MV-4-11 (cell line): ENCODE measurements at places on chromosomes 3 and 15.
A peak's percentile ranks its signal among the peaks of the same experiment; 100 is the strongest.

- no peak for DNase-seq
These were observed 6.2 kb downstream of the CXCR6 start for GRCh38 chr3:45949432-45949831.

GRCh38 chr3:117195034-117195433 is 485.5 kb downstream of the TUSC7 start:
- DNase-seq = no peak

GRCh38 chr3:171876680-171877147 is 33.6 kb downstream of the TMEM212 start:
- DNase-seq = peak; percentile 48

- no peak for DNase-seq
These were observed 140.7 kb upstream of the NSMCE3 start for GRCh38 chr15:29410338-29410737.

GRCh38 chr15:20348900-20349773 is 192.5 kb downstream of the GOLGA6L6 start:
- no peak for DNase-seq

GRCh38 chr3:71584394-71585011 is 975 bp upstream of the FOXP1 start:
- DNase-seq = peak; percentile 65

DNA sequence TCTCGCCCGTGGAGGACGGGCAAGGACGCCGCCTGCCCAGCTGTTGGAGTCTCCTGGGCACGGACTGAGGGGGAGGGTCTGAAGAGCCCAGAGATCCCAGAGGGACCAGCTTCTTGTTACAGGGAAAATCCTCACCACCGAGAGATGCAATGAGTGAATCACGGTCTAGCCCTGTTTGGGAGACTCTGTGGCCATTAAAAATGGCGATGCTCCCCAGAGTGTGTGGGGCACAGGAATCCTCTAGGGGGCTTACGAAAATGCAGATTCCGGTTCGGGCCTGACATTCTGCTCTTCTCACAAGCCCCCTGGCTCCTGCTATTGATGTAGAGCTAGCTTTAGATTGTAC is 35.5 kb upstream of the EPHB3 start:
- DNase-seq = no peak

- no peak for DNase-seq
These were observed 560.5 kb upstream of the ZNF717 start for GRCh38 chr3:76345878-76346277.

DNA sequence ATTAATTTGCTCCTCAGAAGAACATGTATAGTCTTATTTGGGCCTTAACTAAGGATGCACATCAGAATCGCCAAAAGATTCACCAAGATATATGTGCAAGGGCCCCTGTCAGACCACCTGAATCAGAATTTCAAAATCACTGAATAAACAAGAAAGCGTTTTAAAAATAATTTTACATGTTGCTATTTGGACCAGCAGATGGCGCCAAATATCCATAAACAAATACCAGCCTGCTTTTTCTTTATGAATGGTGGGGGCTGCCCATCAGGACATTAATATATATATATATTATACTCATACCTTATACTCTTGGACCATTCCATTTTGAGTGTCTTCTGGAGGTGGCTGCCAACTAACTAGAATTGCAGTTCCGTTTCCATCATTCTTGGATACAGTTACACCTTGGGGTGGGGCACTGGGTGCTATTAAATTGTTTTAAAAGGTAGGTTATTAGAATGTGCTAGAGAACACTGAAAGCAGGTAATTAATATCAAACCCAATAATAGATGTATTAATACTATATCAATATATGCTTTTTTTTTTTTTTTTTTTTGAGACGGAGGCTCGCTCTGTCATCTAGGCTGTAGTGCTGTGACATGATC is 1108.3 kb downstream of the ROBO1 start:
- peak; percentile 21 for DNase-seq
